ENCODE measurements at places on chromosomes 12 and 14.

GRCh38 chr12:21324551-21324950 is 10.2 kb downstream of the SLCO1A2 start:
- DNase-seq: no peak

DNA sequence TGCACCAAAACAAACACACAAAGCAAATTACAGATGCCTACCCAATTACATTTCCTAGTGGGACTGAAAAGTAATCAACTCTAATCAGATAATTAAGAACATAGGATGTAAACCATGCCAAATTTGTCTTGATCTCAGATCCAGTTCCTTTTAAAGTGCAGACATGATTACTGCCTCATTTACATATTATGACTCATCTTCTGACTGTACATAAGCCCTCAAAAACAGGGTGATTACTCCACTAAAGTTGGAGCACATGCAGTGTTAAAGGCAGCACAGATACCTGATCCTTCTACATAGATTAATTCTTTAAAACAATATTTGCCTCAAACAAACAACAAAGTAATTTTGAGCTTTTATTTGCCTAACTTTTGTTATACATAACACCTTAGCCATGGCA is 337.2 kb downstream of the RPS29 start:
- no peak for DNase-seq

DNA sequence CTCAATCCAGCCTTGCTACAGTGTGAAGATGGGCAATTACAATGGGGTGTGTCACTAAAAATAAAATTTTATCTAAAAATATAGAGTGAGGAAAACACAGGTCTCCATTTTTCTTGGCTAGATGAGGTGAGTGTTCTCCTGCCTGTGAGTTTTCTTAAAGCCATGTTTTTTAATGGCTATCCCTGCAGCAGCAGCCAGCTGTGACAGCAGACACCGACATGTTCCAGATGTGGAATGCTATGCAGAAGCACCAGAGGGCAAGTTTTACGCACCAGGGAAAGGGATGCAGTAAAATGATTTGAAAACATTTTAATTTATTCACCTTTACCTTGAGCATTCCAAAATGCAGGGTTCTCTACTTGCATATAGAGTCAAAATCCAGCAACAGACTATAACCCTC is 577.0 kb upstream of the STXBP6 start:
- DNase-seq: no peak

- no peak for DNase-seq
Observed at GRCh38 chr12:99453836-99454538, 193.6 kb upstream of the GARIN6 start.

- DNase-seq: no peak
Observed at GRCh38 chr14:50040401-50040775, 76.0 kb downstream of the VCPKMT start.

DNA sequence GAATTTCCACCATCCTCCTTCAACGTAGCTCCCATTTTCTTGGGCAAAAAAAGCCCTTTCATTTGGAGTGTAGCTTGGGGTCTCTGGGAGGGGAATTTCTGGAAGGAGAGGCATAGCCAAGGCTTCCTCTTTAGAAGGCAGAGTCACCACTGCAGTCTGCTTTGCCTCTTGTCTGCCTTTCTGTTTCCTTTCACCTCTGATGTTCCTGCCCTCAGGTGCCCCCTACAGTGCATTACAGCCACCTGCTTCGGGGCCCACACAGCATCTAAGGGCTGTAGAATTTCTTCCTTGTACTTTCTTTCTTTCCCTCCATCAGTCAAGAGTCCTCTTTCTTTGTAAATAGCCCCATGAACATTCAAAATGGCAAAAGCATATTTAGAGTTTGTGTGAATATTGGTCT is 1313.9 kb downstream of the TMEM121 start:
- no peak for DNase-seq

DNA sequence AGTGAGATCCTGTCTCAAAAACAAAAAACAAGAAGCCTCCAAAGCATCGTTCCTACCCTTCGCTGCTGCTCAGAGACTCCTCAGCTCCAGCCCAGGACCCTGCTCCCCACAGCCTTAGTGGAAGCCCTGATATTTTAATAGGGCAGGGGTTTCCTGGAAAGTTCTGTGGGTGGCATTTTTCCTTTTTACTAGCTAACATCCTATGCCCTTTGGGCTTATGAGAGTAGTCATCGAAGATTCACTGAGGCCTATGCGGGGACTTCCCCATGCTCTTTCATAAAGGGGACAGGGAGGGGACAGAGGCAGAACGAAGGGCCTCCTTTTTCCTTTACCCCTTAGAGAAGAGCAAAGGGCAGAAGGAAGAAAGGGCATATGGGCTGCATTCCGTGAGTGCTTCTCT is 8.3 kb downstream of the LAG3 start:
- no peak for DNase-seq

GRCh38 chr12:113422030-113422885 is at the start of gene SDSL:
SDSL (plus strand) TSS chr12:113422380; CDS start chr12:113427983, 5,603 bp downstream.
- peak; percentile 12 for DNase-seq

- DNase-seq: no peak
Observed at GRCh38 chr12:130555221-130555620, 160.9 kb downstream of the RIMBP2 start.

- no peak for DNase-seq
Observed at GRCh38 chr12:59444932-59445331, 150.9 kb upstream of the SLC16A7 start.

Data from neural crest cell (in vitro differentiated cells).